ENCODE measurements at places on chromosomes 7 and 10. TPM values are rescaled to one million over a fixed set of nuclear protein-coding genes. Genes with fewer than 3 reads are reported as not detected.

Gene FAM13C
- not detected for total RNA-seq

Gene MBL2
- total RNA-seq: not detected

Gene ZNF479
- not detected for total RNA-seq

Gene RSPH10B2
- not detected for total RNA-seq

Gene SLC39A12
- total RNA-seq: not detected

Gene LRRN3
- 5.4 TPM for total RNA-seq

Gene WEE2
- total RNA-seq: not detected

DNA sequence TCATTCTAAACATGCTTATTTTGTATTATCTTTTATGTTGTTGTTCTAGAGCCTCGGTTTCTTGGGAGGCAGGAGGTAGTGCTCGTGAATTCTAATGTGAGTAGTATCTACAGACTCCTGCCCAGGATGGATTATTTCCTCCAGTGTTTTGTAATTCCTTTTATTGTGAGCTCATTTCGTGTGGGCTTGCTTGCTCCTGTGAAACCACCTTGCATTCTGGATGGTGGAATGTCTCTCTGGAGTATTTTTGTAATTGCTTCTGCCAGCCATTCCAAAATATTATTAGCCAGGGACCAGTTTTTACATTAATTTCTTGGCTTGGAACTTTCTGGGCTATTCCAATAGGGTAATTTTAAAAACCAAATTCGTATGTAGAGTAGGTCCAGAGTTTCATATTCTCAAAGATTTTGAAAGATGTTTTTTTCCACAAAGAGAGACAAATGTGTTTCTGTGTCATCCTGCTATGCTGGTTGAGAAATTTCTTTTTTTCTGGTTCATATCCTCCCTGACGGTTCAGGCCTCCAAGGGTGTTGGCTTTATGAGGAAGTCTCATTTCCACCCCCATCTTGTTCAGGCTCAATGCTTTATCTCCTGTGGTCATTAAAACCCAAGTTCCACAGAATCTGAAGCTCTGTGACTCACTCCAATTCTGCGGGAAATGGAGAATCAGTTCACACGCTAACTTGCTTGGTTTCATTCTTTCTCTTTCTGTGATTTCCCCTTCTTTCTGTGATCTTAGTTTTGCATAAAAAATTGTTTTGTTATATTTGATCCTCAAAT lies 41.7 kb upstream of the CALD1 start:
- peaks cover 2% of the 10 kb centered on the region for H3K36me3 ChIP-seq
- H3K27ac ChIP-seq: peak overlapping the region; percentile 20
- H3K27me3 ChIP-seq: no peaks in the 10 kb centered on the region
- DNase-seq: peak; percentile 47

GRCh38 chr10:83991986-83992753 lies 147.1 kb upstream of the GHITM start:
- peak; percentile 34 for DNase-seq
- H3K4me1 ChIP-seq: no peaks in the 10 kb centered on the region

- no peak overlapping the region for H3K4me3 ChIP-seq
- no peaks in the 10 kb centered on the region for H3K36me3 ChIP-seq
- H3K27ac ChIP-seq: no peak overlapping the region
- H3K27me3 ChIP-seq: peaks cover 2% of the 10 kb centered on the region
- no peak for DNase-seq
Measured at GRCh38 chr10:70920519-70920918, 32.2 kb upstream of the PCBD1 start.

GRCh38 chr10:12384906-12385305 lies 35.6 kb downstream of the CAMK1D start:
- no peak overlapping the region for H3K27ac ChIP-seq
- H3K36me3 ChIP-seq: peaks cover 4% of the 10 kb centered on the region
- no peak overlapping the region for H3K4me3 ChIP-seq
- DNase-seq: no peak
- peaks cover 36% of the 10 kb centered on the region for H3K4me1 ChIP-seq

GRCh38 chr7:43179393-43179792 lies 66.9 kb downstream of the HECW1 start:
- H3K36me3 ChIP-seq: no peaks in the 10 kb centered on the region
- no peak for DNase-seq
- no peaks in the 10 kb centered on the region for H3K4me1 ChIP-seq
- no peak overlapping the region for H3K27ac ChIP-seq
- no peak overlapping the region for H3K4me3 ChIP-seq

GRCh38 chr10:28981007-28981406 lies 303.7 kb downstream of the BAMBI start:
- H3K36me3 ChIP-seq: no peaks in the 10 kb centered on the region
- H3K4me3 ChIP-seq: no peak overlapping the region
- H3K27me3 ChIP-seq: peaks cover 14% of the 10 kb centered on the region
- DNase-seq: no peak
- no peak overlapping the region for H3K27ac ChIP-seq

DNA sequence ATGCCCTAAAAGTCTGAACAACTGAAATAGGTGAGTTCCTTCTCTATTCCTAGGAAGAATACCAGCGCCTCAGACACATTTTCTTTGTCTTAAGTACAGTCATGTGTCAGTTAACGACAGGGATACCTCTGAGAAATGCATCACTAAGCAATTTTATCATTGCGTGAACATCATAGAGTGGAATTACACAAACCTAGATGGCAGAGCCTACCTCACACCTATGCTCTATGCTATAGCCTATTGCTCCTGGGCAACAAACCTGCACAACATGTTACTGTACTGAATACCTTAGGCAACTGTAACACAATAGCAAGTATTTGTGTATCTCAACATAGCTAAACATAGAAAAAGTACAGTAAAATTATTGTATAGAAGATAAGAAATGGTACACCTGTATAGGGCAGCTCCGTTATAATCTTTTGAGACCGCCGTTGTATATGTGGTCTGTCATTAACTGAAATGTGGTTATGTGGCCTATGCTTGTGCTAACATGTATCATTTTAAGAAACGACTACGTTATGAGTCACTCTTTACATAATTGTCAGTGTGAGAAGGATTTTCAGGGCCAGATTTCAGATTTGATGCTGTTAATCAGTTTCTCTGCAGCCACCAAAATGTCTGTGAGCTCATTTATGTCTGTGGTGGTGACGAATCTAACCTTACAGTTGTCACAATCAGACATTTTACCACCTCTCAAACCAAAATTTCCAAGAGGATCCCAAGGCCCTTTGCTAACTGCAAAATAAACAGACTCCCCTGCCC lies 66.1 kb upstream of the STK17A start:
- H3K27ac ChIP-seq: no peak overlapping the region
- peaks cover 7% of the 10 kb centered on the region for H3K27me3 ChIP-seq
- no peaks in the 10 kb centered on the region for H3K4me1 ChIP-seq
- peak; percentile 8 for DNase-seq
- no peaks in the 10 kb centered on the region for H3K36me3 ChIP-seq

GRCh38 chr7:44043902-44044301 lies 600 bp upstream of the DBNL start:
- no peaks in the 10 kb centered on the region for H3K27me3 ChIP-seq
- DNase-seq: no peak

GRCh38 chr10:57008189-57008588 lies 647.1 kb upstream of the ZWINT start:
- H3K36me3 ChIP-seq: no peaks in the 10 kb centered on the region
- no peak overlapping the region for H3K4me3 ChIP-seq
- no peak for DNase-seq
- no peaks in the 10 kb centered on the region for H3K27me3 ChIP-seq

- DNase-seq: no peak
- no peaks in the 10 kb centered on the region for H3K36me3 ChIP-seq
- no peak overlapping the region for H3K27ac ChIP-seq
- H3K4me1 ChIP-seq: no peaks in the 10 kb centered on the region
- H3K27me3 ChIP-seq: no peaks in the 10 kb centered on the region
Measured at GRCh38 chr7:154577141-154577873, 425.6 kb downstream of the PAXIP1 start.

GRCh38 chr7:17298840-17299482 lies 509 bp downstream of the AHR start:
- peak overlapping the region; percentile 91 for H3K27ac ChIP-seq
- peaks cover 26% of the 10 kb centered on the region for H3K4me1 ChIP-seq
- peak overlapping the region; percentile 92 for H3K4me3 ChIP-seq
- H3K27me3 ChIP-seq: no peaks in the 10 kb centered on the region

GRCh38 chr7:46619723-46620310 lies 698.7 kb upstream of the IGFBP3 start:
- no peaks in the 10 kb centered on the region for H3K27me3 ChIP-seq
- no peak overlapping the region for H3K27ac ChIP-seq
- H3K4me3 ChIP-seq: no peak overlapping the region
- no peaks in the 10 kb centered on the region for H3K4me1 ChIP-seq

DNA sequence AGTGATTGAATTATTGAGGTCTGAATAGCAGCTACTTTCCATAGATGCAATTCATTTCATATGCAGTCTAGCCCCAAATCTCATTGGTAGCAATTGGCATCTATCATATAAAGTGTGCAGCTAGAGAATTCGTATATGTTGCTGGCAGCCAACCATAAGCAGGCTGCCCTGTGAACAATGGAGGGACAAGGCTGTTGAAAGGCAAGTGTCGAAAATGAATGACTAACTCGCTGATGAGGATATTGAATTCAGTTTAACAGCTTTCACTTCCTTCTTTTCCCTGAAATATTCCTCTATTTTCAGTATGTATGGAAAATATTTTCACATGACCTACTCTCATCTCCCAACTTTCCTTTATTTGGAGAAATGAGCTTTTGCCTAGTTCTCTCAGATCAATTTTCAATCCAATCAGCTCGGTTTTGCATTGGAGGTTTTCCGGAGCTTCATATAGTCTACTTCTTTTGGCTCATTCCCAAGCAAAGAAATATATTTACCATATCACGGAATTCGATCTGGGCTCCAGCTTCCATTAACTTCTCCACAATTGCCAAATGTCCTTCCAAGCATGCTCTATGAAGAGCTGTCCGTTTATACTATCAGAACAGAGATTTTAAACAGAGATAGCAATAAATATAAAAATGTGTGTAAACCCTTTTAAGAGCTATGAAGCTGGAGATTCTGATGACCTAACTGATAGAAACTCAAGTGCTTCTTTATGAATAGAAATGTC lies 3.5 kb downstream of the ANKRD1 start:
- no peak for DNase-seq
- peaks cover 2% of the 10 kb centered on the region for H3K27me3 ChIP-seq
- no peaks in the 10 kb centered on the region for H3K36me3 ChIP-seq
- H3K4me3 ChIP-seq: no peak overlapping the region

Measured in activated naive CD4-positive, alpha-beta T cell treated with anti-CD3 and anti-CD28 coated beads for 36 hours (primary cell).